Left lung (tissue), 14 donors: ENCODE measurements at places on chromosomes 3 and 15. TPM values are rescaled to one million over a fixed set of nuclear protein-coding genes. Genes with fewer than 3 reads are reported as not detected.

GRCh38 chr15:84750583-84751092, 2.2 kb downstream of the ZNF592 start:
- no peaks in the 10 kb centered on the region for H3K36me3 ChIP-seq
- H3K4me3 ChIP-seq, result no peak overlapping the region
- peak overlapping the region; percentile 100 for H3K27ac ChIP-seq
- DNase-seq, result no peak

ANKUB1 gene
- 2.2 TPM for total RNA-seq

TFDP2 gene
- total RNA-seq, result 21.2 TPM

DNA sequence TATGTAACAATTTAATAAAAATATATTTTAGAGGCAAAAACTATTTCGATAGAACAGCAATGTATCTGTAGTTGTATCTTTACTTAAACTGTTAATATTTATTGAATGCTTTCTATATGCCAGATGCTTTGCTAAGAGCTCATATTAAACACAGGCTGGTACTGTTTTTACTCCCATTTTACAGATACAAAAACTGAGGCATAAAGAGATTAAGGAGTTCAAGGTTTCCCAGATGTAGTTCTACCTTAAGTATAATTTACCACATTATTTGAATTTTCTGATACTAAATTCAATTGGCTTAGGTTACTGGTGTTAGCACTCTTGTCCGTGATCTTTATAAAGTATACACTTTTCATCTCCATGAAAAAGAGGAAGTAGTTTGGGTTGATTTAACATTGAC, 149.8 kb downstream of the ROBO2 start:
- H3K27me3 ChIP-seq, result no peaks in the 10 kb centered on the region
- H3K4me1 ChIP-seq, result no peaks in the 10 kb centered on the region
- no peak for DNase-seq
- no peak overlapping the region for H3K4me3 ChIP-seq

FSTL1 gene
- 265 TPM for total RNA-seq

GRCh38 chr3:192449036-192449435, 278.3 kb downstream of the FGF12 start:
- no peaks in the 10 kb centered on the region for H3K4me1 ChIP-seq
- no peak for DNase-seq

DNA sequence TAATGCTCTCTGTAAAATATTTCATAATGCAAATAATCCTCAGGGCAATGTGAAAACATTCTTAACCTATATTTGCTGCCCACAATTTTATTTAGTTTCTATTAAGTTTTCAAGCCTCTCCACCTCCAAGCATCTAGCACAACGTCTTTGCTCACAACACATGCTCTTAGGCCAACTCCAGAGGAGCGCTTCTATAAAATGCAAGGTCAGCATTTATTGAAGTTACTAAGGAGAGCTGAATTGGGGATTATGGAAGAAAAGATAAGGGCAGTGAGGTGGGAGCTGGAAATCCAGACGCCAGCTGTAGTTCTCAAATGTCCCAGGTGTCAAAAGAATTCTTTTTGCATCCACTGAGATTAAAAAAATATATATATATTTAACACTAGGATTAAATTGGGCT, 996 bp downstream of the RABL3 start:
- DNase-seq, result no peak
- H3K27me3 ChIP-seq, result no peaks in the 10 kb centered on the region
- H3K4me3 ChIP-seq, result peak overlapping the region; percentile 81
- peaks cover 22% of the 10 kb centered on the region for H3K4me1 ChIP-seq
- peaks cover 6% of the 10 kb centered on the region for H3K36me3 ChIP-seq
- H3K27ac ChIP-seq, result peak overlapping the region; percentile 98

- no peaks in the 10 kb centered on the region for H3K27me3 ChIP-seq
- no peak overlapping the region for H3K4me3 ChIP-seq
- no peaks in the 10 kb centered on the region for H3K36me3 ChIP-seq
- no peak for DNase-seq
Measured at GRCh38 chr15:84798436-84798946, 18.7 kb upstream of the ALPK3 start.

DNA sequence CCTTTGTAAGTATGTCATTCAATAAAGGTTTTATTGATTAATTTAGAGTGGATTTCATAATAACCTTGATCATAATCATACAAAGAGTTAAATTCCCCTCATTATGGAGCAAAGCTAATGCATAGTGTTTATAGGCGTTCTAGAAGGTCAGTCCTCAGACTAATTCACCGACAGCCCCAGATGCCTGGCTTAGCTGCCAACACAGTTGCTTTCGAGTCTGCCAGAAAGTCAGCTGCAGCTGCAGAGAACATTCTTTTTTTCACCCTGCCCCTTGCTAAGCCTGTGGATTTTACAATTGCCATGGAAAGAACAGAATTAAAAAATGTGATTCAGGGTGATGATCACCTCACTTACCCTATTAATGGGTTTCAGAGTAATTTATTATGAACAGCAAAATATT, 21.2 kb downstream of the CADM2 start:
- H3K27me3 ChIP-seq, result no peaks in the 10 kb centered on the region
- H3K27ac ChIP-seq, result no peak overlapping the region
- H3K4me3 ChIP-seq, result no peak overlapping the region
- H3K36me3 ChIP-seq, result no peaks in the 10 kb centered on the region
- no peak for DNase-seq
- H3K4me1 ChIP-seq, result no peaks in the 10 kb centered on the region

OR4M2 gene
- not detected for total RNA-seq

FBXO45 gene
- 8.2 TPM for total RNA-seq

DNA sequence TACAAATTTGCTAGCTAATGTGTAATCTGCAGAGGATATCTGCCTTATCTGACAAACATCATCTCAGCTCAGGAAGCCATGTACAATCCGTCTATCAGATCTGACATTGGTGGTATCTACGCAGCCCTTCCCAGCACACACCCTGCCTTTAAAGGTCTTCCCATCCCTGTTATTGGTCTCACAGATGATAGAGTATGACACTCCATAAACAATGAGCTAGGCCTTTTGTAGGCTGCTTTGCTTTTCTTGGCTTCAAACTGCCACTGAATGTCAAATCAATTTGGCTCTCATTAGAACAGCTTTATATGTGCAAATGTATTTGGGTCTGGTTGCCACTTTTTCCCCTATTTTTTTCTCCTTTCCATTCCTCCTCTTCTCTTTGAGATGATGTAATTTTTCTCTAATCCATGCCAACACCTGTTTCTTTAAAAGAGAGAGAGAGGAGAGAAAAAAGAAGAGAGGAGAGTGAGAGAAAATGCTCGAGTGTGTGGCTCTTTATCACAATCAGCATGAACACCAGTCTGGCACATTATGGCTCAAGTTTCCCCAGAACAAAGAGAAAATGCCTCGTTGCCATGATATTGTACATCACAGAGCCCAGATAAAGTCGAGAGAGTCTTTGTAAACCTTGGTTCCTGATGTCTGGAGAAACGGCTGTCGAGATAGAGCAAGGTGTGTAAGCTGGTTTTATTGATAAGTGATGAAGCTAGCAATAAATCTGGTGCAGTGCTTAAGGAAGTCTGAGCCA, 80.8 kb upstream of the DPH6 start:
- peaks cover 5% of the 10 kb centered on the region for H3K4me1 ChIP-seq
- no peak for DNase-seq
- no peaks in the 10 kb centered on the region for H3K27me3 ChIP-seq
- no peak overlapping the region for H3K27ac ChIP-seq

- no peak for DNase-seq
- no peak overlapping the region for H3K4me3 ChIP-seq
- H3K27ac ChIP-seq, result no peak overlapping the region
- H3K36me3 ChIP-seq, result no peaks in the 10 kb centered on the region
Measured at GRCh38 chr3:106420628-106421027, 551.8 kb upstream of the CBLB start.

NUP210 gene
- total RNA-seq, result 23.5 TPM

CSPG5 gene
- total RNA-seq, result 3.8 TPM

RPP25 gene
- total RNA-seq, result 13.8 TPM

GP9 gene
- total RNA-seq, result 1.1 TPM
